CD8-positive, alpha-beta memory T cell (primary cell): ENCODE measurements at places on chromosomes 7 and 10. TPM values are rescaled to one million over a fixed set of nuclear protein-coding genes. Genes with fewer than 3 reads are reported as not detected.

BEND7 gene
- not detected for polyA plus RNA-seq

CTNNA3 gene
- 0.92 TPM for polyA plus RNA-seq

ZNF467 gene
- polyA plus RNA-seq: 1.3 TPM

ZNF804B gene
- not detected for polyA plus RNA-seq

FZD8 gene
- not detected for polyA plus RNA-seq

GHRHR gene
- polyA plus RNA-seq: not detected

FBXL13 gene
- 0.43 TPM for polyA plus RNA-seq

PFKFB3 gene
- 7.4 TPM for polyA plus RNA-seq
